ENCODE measurements at places on chromosomes 11 and 22.

DNA sequence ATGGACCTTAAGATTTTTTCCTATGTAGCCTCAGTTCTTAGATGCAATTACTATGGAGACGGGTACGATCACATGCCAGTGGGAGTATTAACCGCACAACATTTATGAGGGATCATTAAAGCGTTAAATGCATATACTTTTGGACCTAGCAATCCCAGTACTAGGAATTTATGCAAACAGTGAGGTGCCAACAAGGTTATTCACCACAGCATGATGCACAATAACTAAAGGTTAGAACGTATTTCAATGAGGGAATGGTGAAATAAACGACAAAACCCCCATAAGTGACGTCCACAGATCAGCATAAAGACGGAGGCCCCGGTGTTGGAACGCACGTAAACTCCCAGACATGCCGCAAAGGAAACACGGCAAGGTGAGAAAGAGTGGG is 539 bp downstream of the SIRT3 start:
- DNase-seq = no peak

- no peak for DNase-seq
Measured at GRCh38 chr22:40198733-40199132, 21.0 kb downstream of the TNRC6B start.

GRCh38 chr22:20037419-20037818 is 16.5 kb downstream of the TANGO2 start:
- DNase-seq = no peak

GRCh38 chr11:35116245-35116644 is 22.7 kb upstream of the CD44 start:
- no peak for DNase-seq

- DNase-seq = peak; percentile 7
Measured at GRCh38 chr22:38262051-38262795, 10.6 kb downstream of the TMEM184B start.

GRCh38 chr22:45102896-45103420 is 60.8 kb upstream of the NUP50 start:
- DNase-seq = no peak

DNA sequence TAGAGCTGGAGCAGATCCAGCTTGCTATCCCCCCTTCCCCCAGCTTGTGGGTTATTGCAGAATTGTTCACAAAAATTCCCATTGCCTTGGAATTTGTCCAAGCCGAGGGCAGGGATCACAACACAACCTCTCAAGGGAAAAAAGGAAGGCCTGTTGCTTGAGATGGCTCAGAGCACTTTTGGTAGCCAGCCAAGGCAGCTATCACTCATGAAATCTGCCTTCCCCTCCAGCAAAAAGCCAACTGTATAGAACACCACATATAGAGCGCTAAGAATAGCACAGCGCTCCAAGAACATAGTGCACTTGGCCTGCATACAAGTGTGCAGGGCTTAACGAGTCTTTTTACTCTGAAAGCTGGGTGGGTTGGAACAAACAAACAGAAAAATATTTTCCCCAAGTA is 46.2 kb downstream of the FAM83F start:
- DNase-seq = no peak

- DNase-seq = no peak
Measured at GRCh38 chr11:120707098-120707497, 195.6 kb downstream of the GRIK4 start.

- no peak for DNase-seq
Measured at GRCh38 chr22:17121233-17122195, at the start of gene TMEM121B. TSS of gene TMEM121B (minus strand) at chr22:17121360. CDS start at chr22:17121127, 233 bp downstream.

- DNase-seq = no peak
Measured at GRCh38 chr11:44017443-44018126, 30.2 kb upstream of the ACCSL start.

GRCh38 chr11:9507277-9507580 is 46.4 kb downstream of the ZNF143 start:
- DNase-seq = no peak

GRCh38 chr22:41557401-41558240 is 3.2 kb upstream of the CSDC2 start:
- no peak for DNase-seq

DNA sequence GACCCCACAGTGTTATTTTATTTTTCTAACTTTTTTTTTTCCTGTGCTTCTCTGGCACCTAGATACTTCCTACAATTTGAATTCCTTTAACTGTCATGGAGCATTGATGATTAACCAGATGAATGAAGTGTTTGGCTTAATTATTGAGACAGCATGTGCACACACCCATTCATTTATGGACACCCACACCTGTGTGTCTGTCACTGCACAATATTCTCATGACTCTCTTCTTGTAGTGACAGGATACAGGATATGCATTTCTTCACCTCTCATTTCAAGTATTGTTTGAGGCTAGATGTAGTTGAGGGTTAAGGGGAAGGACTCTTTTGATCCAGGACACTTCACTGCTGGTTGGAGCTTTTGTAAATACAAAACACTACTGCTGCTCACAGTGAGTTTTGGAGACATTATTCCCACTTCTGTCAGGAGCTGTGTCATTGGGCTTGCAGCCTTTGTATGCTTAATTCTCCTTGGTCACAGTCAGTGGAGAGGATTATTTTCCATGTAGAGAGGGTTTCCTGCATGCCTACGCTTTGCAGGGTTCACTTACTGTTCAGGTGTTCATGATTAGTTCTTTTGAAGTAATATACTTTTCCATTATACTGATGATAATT is 33.5 kb downstream of the SPECC1L start:
- no peak for DNase-seq

DNA sequence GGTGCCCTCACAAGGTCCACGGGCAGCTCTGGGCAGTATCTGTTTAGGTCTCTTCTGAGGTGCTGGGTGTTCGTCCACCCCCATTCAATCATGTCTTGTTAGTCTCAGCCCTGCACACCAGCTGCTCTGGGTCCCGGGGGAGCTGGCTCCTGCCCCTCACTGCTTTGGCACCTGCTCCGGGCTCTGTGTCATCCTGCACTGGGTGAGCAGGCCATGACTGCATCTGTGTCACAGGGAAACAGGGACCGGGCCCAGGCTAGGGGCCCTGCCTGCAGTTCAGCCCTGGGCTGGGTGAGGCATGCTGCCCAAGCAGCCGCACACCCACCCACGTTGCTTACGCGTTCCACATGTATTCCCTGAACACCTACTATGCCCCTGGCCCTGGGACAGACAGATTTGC is 43.9 kb downstream of the ELFN2 start:
- DNase-seq = no peak

DNA sequence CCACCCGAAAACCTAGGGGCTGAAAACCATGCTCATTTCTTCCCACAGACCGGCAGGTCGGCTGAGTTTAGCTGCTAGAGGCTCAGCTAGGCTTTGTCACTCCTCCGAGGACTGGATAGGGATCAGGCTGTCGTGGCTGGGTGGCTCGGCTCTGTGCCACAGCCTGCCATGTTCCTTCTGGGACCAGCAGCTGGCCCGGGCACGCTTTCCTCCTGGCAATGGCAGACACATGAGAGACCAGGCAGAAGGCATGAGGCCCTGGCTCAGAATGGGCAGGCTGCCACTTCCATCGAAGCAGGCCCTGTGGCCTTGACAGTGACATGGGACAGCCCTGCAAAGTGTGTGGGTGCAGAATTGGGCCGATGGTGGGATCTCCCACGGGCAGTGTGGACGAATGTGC is 20.9 kb downstream of the PARVG start:
- DNase-seq = no peak

- DNase-seq = no peak
Measured at GRCh38 chr22:46582281-46582933, 37.8 kb upstream of the GRAMD4 start.

DNA sequence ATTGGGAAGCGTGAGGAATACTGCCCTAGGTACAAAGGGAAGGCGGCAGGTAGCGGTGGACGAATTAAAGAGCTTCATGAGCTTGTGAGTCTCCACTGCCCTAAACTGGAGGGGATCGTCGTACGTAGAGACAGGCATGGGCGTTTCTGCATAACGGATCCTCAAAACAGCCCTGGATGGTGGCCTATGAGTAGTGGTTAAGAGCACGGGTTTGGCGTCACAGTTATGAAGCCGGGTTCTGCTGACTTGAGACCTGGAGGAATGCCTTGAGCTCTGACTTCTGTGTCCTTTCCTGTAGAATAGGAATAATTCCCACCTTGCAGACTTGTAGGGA is 335 bp downstream of the TMEM138 start:
- no peak for DNase-seq

- no peak for DNase-seq
Measured at GRCh38 chr11:86800960-86801272, 574 bp downstream of the PRSS23 start.

GRCh38 chr11:102279641-102280170 is 37.6 kb upstream of the BIRC3 start:
- no peak for DNase-seq

DNA sequence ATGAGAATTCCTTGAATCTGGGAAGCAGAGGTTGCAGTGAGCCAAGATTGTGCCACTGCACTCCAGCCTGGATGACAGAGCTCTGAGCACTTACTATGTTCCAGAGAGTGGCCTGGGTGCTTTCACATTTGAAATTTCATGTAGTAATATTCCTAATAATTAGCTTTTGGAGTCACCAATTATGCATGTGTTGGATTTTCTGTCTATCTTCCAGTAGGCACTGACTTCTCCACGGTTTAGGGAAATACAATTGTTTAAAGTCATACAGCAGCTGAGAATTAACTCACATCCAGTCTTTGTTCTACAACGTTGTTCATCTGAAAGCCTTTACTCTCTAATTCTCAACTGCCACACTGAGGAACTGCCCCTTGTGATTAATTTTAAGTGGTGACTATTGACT is 150.2 kb downstream of the CSNK2A3 start:
- DNase-seq = no peak

- DNase-seq = no peak
Measured at GRCh38 chr22:37907036-37907954, 1.2 kb downstream of the MICALL1 start.

- no peak for DNase-seq
Measured at GRCh38 chr11:61019832-61020405, 48.4 kb downstream of the CD6 start.

GRCh38 chr22:26367402-26368245 is 61.4 kb upstream of the ASPHD2 start:
- peak; percentile 5 for DNase-seq

GRCh38 chr11:78715639-78716311 is 141.1 kb upstream of the NARS2 start:
- DNase-seq = peak; percentile 14

- no peak for DNase-seq
Measured at GRCh38 chr11:1864231-1864630, 11.3 kb downstream of the LSP1 start.

GRCh38 chr11:39745401-39745800 is 1714.1 kb downstream of the LRRC4C start:
- DNase-seq = no peak

DNA sequence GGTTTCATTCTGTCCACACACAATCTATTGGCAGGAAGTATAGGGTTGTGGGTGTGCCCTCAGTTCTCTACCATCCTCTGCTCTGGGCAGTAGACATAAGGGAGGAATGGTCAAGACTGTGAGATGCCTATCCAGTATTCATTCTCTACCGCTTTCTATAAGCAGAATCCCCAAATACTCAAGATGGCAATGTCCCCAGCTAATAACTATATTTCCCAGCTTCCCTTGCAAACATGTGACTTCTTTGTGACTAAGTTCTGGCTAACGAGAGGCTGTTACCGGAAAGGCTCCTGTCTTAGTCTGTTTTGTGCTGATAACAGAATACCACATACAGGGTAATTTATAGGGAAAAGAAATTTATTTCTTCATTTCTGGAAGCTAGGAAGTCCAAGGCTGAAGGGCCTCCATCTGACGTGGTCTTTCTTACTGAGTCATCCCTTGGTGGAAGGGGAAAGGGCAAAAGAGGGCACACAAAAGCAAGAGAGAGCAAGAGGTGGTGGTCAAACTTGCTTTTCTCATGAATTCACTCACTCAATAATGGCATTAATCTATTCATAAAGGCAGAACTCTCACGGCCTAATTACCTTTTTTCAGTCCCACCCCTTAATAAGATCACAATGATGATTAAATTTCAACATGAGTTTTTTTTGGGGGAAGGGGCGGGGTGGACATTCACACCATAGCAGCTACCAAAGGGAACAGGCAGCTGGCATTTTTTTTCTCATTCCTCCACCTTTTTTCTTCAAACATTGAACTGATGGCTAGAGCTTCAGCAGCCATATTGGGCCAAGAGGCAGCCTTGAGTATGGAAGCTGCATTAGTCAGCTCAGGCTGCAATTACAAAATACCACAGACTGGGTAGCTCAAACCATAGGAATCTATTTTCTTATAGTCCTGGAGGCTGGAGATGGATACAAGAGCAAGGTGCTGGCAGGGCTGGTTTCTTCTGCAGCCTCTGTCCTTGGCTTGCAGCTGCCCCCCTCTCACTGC is 109.7 kb upstream of the OR9Q1 start:
- DNase-seq = no peak

DNA sequence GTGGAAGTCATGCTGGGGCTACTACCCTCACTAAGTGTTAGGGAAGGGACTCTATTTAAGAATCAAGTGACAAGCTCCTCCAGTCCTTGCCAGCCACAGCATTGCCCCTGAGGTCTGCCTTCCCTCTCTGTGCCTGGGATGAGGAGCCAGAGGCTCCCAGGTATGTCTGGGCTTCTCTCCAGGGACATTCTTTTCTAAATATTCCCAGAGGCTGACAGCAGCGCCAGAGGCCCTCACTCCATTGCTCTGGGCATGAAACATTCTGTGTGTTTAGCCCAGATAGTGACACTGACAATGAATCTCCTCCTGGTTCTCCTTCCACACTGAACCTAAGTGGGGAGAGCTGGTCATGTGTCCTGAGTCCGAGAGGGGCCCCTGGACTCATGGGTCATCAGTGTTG is 2.2 kb downstream of the OR51E1 start:
- no peak for DNase-seq

DNA sequence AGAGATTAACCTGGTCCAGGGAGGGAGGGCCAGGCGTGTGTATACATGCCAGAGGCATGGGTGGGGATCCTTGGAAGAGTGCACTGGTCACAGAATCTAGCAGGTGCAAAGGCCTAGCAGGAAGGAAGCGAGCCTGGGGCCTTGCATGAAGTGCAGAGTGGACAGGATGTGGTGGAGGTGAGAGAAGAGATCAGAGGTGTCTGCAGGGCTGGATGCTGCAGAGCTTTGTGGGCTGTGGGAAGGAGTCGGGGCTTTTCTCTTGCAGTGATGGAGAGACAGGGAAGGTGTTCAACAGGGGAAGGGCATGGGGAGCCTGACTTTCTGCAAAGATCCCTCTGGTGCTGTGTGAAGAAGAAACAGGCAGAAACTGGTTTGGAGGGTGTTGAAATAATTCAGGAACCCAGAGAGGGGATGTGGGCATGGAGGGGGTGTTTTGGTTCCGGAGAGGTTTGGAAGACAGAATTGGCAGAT is 2.5 kb upstream of the TPST2 start:
- peak; percentile 79 for DNase-seq

GRCh38 chr22:38782402-38783094 is 11.4 kb downstream of the DNAL4 start:
- no peak for DNase-seq

GRCh38 chr11:84136926-84137325 is 850.8 kb upstream of the CCDC90B start:
- no peak for DNase-seq

DNA sequence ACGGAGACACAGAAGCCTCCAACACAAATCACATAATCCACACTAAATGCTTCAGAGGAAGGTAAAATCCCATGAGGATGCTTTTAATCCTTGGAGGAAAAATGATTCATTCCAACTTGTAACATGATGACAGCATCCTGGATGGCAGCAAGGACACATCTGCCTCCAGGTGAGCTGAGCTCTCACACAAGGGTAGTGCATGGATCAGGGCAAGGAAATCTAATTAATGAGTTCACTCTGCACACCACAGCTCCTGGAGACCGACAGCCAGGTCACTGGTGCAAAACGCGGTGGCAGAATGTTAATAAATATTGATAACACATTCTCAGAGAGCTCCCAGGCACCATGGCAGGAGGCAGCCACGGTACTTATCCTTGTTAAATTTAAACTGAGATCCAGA is 40.3 kb upstream of the CYP2D6 start:
- no peak for DNase-seq

GRCh38 chr11:124978316-124978715 is 24.3 kb downstream of the CCDC15 start:
- DNase-seq = no peak

Data from NK-92 treated with Interleukin-12 subunit alpha and Interleukin-12 subunit beta, amount 100 ng/mL, for 24 hours (cell line).